ENCODE measurements at places on chromosomes 2 and 18. TPM values are rescaled to one million over a fixed set of nuclear protein-coding genes. Genes with fewer than 3 reads are reported as not detected.

The EVX2 gene
- total RNA-seq, result not detected

The WIPF1 gene
- total RNA-seq, result 26.7 TPM

The SCTR gene
- not detected for total RNA-seq

The KCNF1 gene
- total RNA-seq, result 21.8 TPM

The DUSP19 gene
- 0.55 TPM for total RNA-seq

The HOXD3 gene
- 0.20 TPM for total RNA-seq

The TCF23 gene
- total RNA-seq, result not detected

The FMNL2 gene
- total RNA-seq, result 29.6 TPM

The SLC30A3 gene
- total RNA-seq, result 3.8 TPM

The IL36A gene
- not detected for total RNA-seq

The SMAD4 gene
- 57.0 TPM for total RNA-seq

The SLC38A11 gene
- not detected for total RNA-seq

The NPPC gene
- total RNA-seq, result 0.21 TPM

The CGREF1 gene
- 8.4 TPM for total RNA-seq

The COL4A4 gene
- total RNA-seq, result 1.2 TPM

The OR6B2 gene
- total RNA-seq, result not detected

The AMER3 gene
- not detected for total RNA-seq

The DCDC2C gene
- total RNA-seq, result 0.55 TPM

The SRBD1 gene
- total RNA-seq, result 7.7 TPM

The UGT1A10 gene
- total RNA-seq, result not detected

The CPS1 gene
- 9.2 TPM for total RNA-seq

The MOGAT1 gene
- not detected for total RNA-seq

The LCT gene
- total RNA-seq, result 0.03 TPM

The SETBP1 gene
- 0.51 TPM for total RNA-seq

The CD8B gene
- not detected for total RNA-seq

The CRYGD gene
- total RNA-seq, result not detected

The NT5DC4 gene
- total RNA-seq, result not detected

The TET3 gene
- 7.4 TPM for total RNA-seq

The GLB1L gene
- 7.0 TPM for total RNA-seq

The MEIS1 gene
- total RNA-seq, result 1.9 TPM

The HADHB gene
- 104 TPM for total RNA-seq

The TNS1 gene
- total RNA-seq, result 10.2 TPM

The GCG gene
- not detected for total RNA-seq

The TCF7L1 gene
- total RNA-seq, result 6.7 TPM

The ADD2 gene
- total RNA-seq, result 28.7 TPM

The HOXD10 gene
- total RNA-seq, result 6.8 TPM

The MC5R gene
- not detected for total RNA-seq

The DGUOK gene
- total RNA-seq, result 148 TPM

The ASPRV1 gene
- total RNA-seq, result 0.23 TPM
